ENCODE measurements at places on chromosomes 6 and 20.

- no peak for DNase-seq
Measured at GRCh38 chr6:134805168-134805567, 144.7 kb downstream of the ALDH8A1 start.

DNA sequence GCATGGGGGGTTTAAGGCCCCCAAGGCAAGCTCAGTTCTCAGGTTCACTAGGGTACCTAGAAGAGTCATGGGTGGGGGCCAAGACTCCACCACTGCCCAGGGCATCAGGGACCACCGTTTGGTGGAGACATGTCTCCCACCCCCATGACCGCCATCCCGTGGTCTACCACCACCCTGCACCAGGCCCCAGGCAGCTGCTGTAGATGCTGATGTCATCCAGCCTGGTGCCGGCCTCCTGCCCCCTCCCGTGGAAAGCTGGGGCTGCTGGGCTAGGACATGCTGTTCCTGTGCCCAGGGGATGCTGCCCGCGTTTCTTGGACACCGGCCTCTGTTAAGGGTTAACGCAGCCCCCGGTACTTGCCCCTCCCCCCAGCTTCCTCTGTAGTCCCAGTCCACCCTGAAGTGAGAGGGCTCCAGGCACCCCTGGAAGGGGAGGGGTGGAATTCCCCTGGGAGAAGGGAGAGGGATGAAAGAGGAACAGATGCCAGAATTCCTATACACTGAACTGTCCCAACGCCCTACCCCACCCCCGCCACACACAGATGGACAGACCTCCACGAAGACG lies 587 bp downstream of the IP6K3 start:
- peak; percentile 31 for DNase-seq

DNA sequence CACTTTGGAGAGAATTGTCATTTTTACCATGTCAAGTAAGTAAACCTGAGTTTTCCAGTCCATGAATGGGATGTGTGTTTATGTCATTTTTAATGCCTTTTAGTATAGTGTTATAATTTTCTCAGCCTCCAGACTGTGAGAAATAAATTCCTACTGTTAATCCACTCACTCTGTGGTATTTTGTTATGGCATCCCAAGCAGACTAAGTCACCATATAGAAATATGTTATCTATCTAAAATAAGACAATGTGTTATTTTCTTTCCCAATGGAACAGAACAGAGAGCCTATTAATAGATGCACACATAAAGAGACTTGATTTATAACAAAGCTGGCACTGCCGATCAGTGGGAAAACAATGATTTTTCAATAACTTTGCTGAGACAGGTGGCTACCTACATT lies 70.2 kb upstream of the SLC4A11 start:
- no peak for DNase-seq

- DNase-seq, result no peak
Measured at GRCh38 chr6:26428206-26428605, 12.1 kb upstream of the BTN3A3 start.

- DNase-seq, result no peak
Measured at GRCh38 chr6:116392132-116393013, 21.6 kb downstream of the DSE start.
